Breast epithelium (tissue), 4 donors: ENCODE measurements at places on chromosomes 16 and 17. TPM values are rescaled to one million over a fixed set of nuclear protein-coding genes. Genes with fewer than 3 reads are reported as not detected.

- H3K4me1 ChIP-seq = no peaks in the 10 kb centered on the region
- H3K27ac ChIP-seq = peak overlapping the region; percentile 95
- H3K4me3 ChIP-seq = peak overlapping the region; percentile 77
- H3K36me3 ChIP-seq = no peaks in the 10 kb centered on the region
- no peaks in the 10 kb centered on the region for H3K27me3 ChIP-seq
Measured at GRCh38 chr17:83078378-83079351, 744 bp upstream of the METRNL start.

DNA sequence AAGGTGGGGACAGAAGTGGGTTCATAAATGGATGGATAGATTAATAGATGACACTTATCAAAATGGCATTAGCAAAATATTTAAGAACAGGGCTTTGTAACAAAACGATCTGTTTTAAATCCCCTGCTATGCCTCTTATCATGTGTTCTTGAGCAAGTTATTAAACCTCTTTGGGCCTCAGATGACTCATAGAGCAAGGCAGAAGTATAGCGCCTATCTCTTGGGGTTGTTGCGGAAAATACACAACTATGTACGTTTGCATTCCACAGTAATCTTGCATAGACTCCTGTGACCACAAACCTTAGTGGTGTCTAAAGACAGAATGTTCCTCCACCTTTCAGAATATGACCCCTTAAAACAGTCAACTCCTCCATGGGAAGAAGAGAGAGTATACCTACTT is 116.8 kb downstream of the CDYL2 start:
- H3K4me3 ChIP-seq = no peak overlapping the region
- H3K27me3 ChIP-seq = no peaks in the 10 kb centered on the region
- no peak overlapping the region for H3K27ac ChIP-seq
- no peaks in the 10 kb centered on the region for H3K4me1 ChIP-seq

- no peak for DNase-seq
- no peak overlapping the region for H3K4me3 ChIP-seq
- no peaks in the 10 kb centered on the region for H3K27me3 ChIP-seq
- no peaks in the 10 kb centered on the region for H3K36me3 ChIP-seq
- H3K27ac ChIP-seq = no peak overlapping the region
Measured at GRCh38 chr17:13503526-13503925, 98.2 kb downstream of the HS3ST3A1 start.

DNA sequence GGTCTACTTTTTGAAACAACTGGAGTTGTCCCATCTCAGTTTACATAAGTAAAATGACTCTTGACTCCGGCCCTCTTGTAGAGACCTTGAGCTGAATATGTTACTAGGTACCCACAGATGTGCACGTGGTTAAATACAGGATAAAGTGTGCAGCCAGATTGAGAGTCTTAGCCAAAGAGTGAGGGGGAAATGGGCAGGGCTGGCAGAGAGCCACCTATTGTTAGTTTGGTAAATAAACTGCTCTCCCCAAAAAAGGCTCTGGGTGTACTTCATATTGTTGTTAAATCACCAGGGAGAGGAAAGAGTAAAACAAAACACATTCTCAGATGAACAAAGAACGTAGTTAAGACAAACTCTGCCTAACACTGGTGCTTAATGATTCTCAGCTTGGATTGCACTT is 20.3 kb downstream of the G6PC1 start:
- H3K4me1 ChIP-seq = no peaks in the 10 kb centered on the region
- H3K4me3 ChIP-seq = no peak overlapping the region
- no peaks in the 10 kb centered on the region for H3K36me3 ChIP-seq
- H3K27me3 ChIP-seq = no peaks in the 10 kb centered on the region
- peak overlapping the region; percentile 26 for H3K27ac ChIP-seq
- no peak for DNase-seq

GRCh38 chr17:42618442-42619150 is 9.1 kb downstream of the TUBG1 start:
- H3K4me3 ChIP-seq = no peak overlapping the region
- DNase-seq = no peak
- no peaks in the 10 kb centered on the region for H3K27me3 ChIP-seq
- H3K27ac ChIP-seq = peak overlapping the region; percentile 52

DNA sequence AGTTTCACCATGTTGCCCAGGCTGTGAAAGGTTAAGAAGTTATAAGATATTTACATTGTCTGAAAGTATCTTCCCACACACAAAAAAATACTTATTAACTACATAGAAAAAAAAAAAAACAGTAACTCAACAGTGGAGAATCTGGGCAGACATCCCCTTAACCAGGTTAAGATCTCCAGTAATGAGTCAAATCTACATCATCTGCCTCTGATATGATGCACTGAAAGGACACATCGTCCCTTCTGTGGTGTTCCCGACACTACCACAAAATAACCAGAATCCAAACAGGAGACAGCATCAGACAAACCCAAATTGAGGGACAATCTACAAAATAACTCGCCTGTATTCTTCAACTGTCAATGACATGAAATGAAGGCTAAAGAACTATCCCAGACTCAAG is 40.0 kb downstream of the CMTM4 start:
- no peak overlapping the region for H3K27ac ChIP-seq
- DNase-seq = no peak
- H3K4me1 ChIP-seq = no peaks in the 10 kb centered on the region
- H3K4me3 ChIP-seq = no peak overlapping the region
- no peaks in the 10 kb centered on the region for H3K36me3 ChIP-seq
- no peaks in the 10 kb centered on the region for H3K27me3 ChIP-seq

- no peak overlapping the region for H3K4me3 ChIP-seq
- peak overlapping the region; percentile 99 for H3K27ac ChIP-seq
- H3K4me1 ChIP-seq = peaks cover 30% of the 10 kb centered on the region
- no peaks in the 10 kb centered on the region for H3K36me3 ChIP-seq
- no peak for DNase-seq
Measured at GRCh38 chr17:10117581-10118001, 80.8 kb downstream of the GAS7 start.

DNA sequence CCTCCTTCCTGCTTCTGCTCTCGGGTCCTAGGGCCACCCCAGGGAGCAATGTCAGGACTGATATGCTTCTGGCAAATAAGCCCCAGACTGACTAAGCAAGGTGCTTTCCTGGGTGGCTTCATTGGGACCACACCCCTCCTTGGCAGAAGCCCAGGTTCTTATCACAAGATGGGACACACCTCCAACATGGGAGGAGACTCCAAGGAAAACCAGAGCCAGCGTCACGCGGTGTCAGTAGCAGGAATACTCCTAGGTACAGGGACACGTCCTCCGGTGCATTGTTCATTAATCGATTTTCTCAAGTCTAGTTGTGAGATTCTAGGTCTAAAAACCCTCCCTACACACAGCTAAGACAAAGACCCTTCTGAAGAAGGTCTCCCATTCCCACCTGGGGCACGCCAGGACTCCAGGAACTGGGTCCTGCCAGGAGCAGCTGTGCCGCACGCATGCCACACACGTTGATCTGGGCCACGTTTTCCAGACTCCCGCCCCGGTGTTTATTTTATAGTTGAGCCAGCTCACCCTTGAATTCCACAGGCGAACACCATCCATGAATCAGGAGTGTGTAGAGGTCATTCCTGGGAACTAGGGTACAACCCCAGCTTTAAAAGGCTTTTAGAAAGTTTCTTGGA is 30.8 kb downstream of the FA2H start:
- DNase-seq = peak; percentile 35
- no peak overlapping the region for H3K4me3 ChIP-seq
- H3K4me1 ChIP-seq = peaks cover 3% of the 10 kb centered on the region
- no peaks in the 10 kb centered on the region for H3K27me3 ChIP-seq

- H3K36me3 ChIP-seq = peaks cover 5% of the 10 kb centered on the region
- H3K4me3 ChIP-seq = peak overlapping the region; percentile 59
- H3K27ac ChIP-seq = peak overlapping the region; percentile 87
- DNase-seq = no peak
Measured at GRCh38 chr16:57999366-57999970, 1.0 kb downstream of the ZNF319 start.

- DNase-seq = no peak
- H3K27ac ChIP-seq = no peak overlapping the region
- H3K27me3 ChIP-seq = no peaks in the 10 kb centered on the region
- H3K4me3 ChIP-seq = no peak overlapping the region
- H3K4me1 ChIP-seq = no peaks in the 10 kb centered on the region
- H3K36me3 ChIP-seq = no peaks in the 10 kb centered on the region
Measured at GRCh38 chr17:80881306-80881705, 110.3 kb upstream of the CHMP6 start.

DNA sequence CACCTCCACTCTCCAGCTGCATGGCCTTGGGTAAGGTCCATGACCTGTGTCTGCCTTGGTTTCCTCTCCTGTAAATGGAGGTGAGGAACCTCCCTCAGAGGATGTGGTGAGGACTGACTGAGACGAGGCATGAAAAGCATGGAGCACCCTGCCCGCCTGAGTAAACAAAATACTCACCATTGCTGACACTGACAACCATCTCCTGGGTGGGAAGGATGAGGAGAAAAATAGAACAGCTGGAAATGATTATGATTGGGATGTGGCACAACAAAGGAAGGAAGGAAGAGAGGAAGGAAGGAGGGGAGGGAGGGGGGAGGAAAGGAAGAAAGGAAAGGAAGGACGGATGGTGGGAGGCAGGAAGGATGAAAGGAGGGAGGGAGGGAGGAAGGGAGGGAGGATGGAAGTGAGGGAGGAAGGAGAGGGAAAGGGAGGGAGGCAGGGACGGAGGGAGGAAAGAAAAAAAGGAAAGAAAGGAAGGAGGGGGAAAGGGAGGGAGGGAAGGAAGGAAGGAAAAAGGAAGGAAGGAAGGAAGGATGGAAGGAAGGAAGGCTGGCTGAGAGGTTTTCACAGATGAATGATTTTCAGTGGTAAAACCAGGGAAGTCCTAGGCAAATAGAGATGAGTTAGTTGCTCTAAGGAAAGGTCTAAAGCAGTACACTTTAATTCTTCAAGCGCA is 276.5 kb upstream of the XYLT1 start:
- no peaks in the 10 kb centered on the region for H3K36me3 ChIP-seq
- H3K27ac ChIP-seq = no peak overlapping the region
- no peak overlapping the region for H3K4me3 ChIP-seq
- H3K27me3 ChIP-seq = peaks cover 40% of the 10 kb centered on the region
- H3K4me1 ChIP-seq = no peaks in the 10 kb centered on the region
- no peak for DNase-seq

DNA sequence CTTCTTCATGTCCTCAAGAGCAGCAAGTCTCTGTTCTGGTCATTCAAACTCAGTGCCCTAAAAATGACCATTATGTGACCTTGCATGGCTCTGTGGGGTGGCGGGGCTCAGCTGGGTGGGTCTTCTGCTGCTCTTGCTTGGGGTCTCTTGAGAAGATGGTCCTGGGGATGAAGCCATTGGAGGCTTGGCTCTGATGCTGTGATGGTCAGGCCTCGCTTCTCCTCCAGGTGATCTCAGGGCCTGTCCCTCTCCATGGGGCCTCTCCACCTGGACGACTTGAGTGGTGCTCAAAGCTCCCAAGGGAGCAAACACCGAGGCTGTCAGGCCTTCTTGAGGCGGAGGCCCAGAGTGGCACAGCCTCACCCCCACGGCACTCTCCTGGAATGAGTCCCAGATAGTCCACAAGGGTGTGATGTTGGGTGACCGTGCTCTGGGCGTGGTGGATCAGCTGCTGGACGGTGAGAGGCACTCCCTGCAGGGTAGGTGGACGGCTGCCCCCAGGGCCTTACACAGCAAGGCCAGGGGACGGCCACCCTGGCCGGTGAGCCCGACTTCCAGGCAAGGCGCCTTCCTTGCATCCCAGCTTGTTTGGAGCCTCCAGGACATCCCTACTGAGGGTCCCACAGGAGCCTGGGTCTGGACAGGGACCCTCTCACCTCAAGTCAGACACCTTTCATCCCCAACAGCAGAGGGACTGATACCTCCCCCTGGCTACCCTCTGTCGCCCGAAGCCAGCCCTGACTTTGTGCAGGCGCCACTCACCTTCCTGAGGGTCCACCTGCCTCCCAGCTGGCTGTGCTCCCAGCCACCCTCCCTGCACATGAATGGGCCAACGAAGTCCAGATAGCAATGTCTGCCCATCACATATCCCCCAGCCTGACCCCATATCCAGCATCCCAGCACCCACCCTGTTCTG is 48.7 kb downstream of the USP22 start:
- H3K4me1 ChIP-seq = no peaks in the 10 kb centered on the region
- H3K27me3 ChIP-seq = no peaks in the 10 kb centered on the region
- H3K36me3 ChIP-seq = no peaks in the 10 kb centered on the region
- H3K27ac ChIP-seq = peak overlapping the region; percentile 67
- H3K4me3 ChIP-seq = no peak overlapping the region

- no peaks in the 10 kb centered on the region for H3K27me3 ChIP-seq
- H3K36me3 ChIP-seq = no peaks in the 10 kb centered on the region
- no peak overlapping the region for H3K4me3 ChIP-seq
- H3K4me1 ChIP-seq = no peaks in the 10 kb centered on the region
- H3K27ac ChIP-seq = no peak overlapping the region
Measured at GRCh38 chr17:32558326-32558955, 71.6 kb downstream of the CDK5R1 start.

- no peak overlapping the region for H3K4me3 ChIP-seq
- H3K4me1 ChIP-seq = no peaks in the 10 kb centered on the region
- no peak overlapping the region for H3K27ac ChIP-seq
- no peaks in the 10 kb centered on the region for H3K36me3 ChIP-seq
- no peak for DNase-seq
- H3K27me3 ChIP-seq = peaks cover 8% of the 10 kb centered on the region
Measured at GRCh38 chr16:83271970-83272575, 535.7 kb upstream of the HSBP1 start.

GRCh38 chr16:85231959-85232358 is 119.7 kb upstream of the CIBAR2 start:
- H3K36me3 ChIP-seq = no peaks in the 10 kb centered on the region
- H3K27me3 ChIP-seq = no peaks in the 10 kb centered on the region
- no peak for DNase-seq
- no peak overlapping the region for H3K4me3 ChIP-seq
- H3K27ac ChIP-seq = no peak overlapping the region

DNA sequence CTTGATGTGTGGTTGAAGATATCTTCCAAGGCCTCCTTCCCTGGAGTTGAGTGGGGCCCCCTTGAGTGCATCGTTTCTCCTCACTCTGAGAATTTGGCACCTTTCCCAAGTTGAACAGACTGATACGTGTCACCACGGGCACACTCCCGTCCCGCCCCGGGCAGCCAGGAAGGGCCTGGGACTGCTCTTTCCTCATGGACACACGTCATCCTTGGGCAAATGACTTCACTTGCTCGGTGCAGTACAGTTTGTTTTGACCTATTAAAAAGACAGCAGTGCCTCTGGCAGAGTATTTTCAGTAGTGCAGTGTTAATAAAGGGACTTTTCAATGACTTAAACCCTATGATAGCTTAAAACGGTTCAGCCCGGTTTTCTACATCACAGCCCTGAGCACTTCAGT is 59.9 kb downstream of the SEC14L1 start:
- H3K27ac ChIP-seq = no peak overlapping the region
- no peak overlapping the region for H3K4me3 ChIP-seq
- no peaks in the 10 kb centered on the region for H3K27me3 ChIP-seq
- H3K4me1 ChIP-seq = no peaks in the 10 kb centered on the region
- peaks cover 22% of the 10 kb centered on the region for H3K36me3 ChIP-seq

- H3K4me3 ChIP-seq = no peak overlapping the region
- no peaks in the 10 kb centered on the region for H3K27me3 ChIP-seq
- no peak for DNase-seq
- H3K36me3 ChIP-seq = no peaks in the 10 kb centered on the region
- no peak overlapping the region for H3K27ac ChIP-seq
- H3K4me1 ChIP-seq = no peaks in the 10 kb centered on the region
Measured at GRCh38 chr17:42849451-42850181, 1.4 kb upstream of the AOC3 start.

The OR2C1 gene
- not detected for total RNA-seq

The CDC6 gene
- 0.80 TPM for total RNA-seq

The GPRC5C gene
- 69.2 TPM for total RNA-seq

The TNFRSF12A gene
- total RNA-seq = 36.7 TPM

The KRTAP4-1 gene
- not detected for total RNA-seq

The SEPTIN1 gene
- 4.6 TPM for total RNA-seq

The KRT28 gene
- not detected for total RNA-seq

The MAP3K14 gene
- 12.3 TPM for total RNA-seq

The PROCA1 gene
- total RNA-seq = 2.3 TPM

The FA2H gene
- 1.8 TPM for total RNA-seq
